ENCODE measurements at places on chromosomes 7 and 10.

- DNase-seq, result no peak
Measured at GRCh38 chr7:137999496-138000080, 2.3 kb downstream of the CREB3L2 start.

- peak; percentile 54 for DNase-seq
Measured at GRCh38 chr7:120792091-120792860, 65.7 kb downstream of the TSPAN12 start.

DNA sequence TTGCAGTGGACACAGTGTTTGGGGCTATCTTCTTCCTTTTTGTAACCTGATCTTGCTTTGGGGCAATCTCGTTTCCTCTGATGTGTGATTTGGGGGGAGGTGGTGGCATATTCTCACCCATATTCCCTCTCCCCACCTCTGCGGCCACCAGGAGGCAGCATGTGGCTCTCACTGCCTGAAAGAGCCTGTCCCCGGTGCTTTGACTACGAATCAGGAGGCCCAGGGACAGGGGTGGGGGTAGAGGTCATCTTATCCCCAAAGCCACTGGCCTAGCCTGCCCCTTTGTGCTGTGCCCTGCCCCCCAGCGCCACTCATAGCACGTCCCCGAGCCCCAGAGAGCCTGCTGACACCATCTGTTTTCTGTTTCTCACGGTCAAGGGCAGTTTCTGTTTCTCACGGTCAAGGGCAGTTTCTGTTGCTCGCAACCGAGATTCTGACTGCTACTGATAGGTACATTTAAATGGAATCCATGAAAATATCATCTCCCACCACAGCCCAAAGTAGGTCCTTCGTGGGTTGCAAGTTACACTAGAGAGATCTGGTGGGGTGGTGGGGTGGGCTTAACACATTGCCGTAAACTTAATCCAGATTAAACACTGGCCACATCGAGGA is 28.2 kb downstream of the PHYH start:
- peak; percentile 33 for DNase-seq

GRCh38 chr7:151540146-151540545 is 20.5 kb upstream of the RHEB start:
- DNase-seq, result no peak

GRCh38 chr7:132333301-132333700 is 243.0 kb downstream of the PLXNA4 start:
- no peak for DNase-seq

DNA sequence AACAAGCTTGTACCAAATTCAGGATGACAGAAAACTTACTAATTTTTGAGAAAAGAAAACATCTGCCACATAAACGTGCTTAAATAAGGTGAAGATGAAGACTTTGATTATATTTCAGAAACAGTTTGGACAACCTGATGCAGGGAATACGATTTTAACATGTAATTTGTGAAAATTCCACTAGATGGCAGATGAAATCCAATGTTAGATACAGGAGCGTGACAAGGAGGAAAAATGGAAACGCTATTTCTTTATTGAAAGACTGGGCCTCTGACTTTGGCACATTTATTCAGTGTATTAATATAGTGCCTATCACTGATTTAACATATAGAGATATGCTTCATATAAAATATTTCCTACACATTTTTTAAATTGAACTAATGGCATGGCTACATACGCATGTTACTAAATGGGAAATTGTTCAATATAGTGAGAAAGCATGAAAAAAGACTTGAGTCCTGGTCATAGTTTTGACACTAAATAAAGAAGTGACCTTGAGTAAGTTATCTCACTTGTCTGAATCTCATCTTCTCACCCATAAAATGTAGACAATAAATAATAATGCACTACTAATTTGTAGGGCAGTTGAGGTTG is 60.7 kb downstream of the CD36 start:
- peak; percentile 46 for DNase-seq

- DNase-seq, result peak; percentile 11
Measured at GRCh38 chr10:95877881-95878280, 29.9 kb upstream of the CC2D2B start.

- no peak for DNase-seq
Measured at GRCh38 chr7:90668992-90669391, 72.9 kb downstream of the CDK14 start.

DNA sequence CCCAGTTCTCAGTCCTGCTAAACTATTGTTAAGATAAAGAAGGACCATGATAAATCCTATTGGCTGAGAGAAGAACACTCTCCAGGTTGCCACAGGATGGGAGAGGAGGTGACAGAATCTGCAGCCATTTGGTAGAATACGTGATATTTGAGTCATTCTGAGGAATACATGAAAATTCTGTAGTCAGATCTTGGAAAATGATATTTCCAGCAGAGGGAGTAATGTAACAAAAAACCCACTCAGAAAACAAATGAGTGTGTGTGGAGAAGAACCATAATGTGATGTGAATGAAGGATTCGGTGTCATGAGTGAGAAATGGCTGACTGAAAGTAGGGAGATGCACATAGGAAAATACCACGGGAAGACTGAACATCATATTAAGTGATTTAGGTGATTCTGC is 128.5 kb upstream of the PFKP start:
- no peak for DNase-seq

- DNase-seq, result no peak
Measured at GRCh38 chr7:157445956-157446295, 109.1 kb downstream of the DNAJB6 start.

DNA sequence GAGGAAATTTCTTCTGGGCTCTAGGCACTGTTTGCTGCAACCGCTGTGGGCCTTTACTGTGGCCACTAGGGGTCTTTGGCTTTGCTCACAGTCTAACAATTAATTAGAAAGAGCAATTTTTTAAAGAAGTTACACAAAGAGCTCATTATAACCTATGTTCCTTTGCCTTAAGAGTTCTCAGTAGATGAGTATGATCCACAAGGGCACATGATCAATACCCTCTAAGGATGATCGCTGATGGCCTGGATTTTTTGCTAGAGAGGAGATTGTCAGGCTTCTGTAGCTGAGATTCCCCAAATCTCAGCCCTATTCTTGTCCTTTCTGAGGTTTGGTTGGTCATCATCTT is 80.8 kb upstream of the RHOBTB1 start:
- no peak for DNase-seq

DNA sequence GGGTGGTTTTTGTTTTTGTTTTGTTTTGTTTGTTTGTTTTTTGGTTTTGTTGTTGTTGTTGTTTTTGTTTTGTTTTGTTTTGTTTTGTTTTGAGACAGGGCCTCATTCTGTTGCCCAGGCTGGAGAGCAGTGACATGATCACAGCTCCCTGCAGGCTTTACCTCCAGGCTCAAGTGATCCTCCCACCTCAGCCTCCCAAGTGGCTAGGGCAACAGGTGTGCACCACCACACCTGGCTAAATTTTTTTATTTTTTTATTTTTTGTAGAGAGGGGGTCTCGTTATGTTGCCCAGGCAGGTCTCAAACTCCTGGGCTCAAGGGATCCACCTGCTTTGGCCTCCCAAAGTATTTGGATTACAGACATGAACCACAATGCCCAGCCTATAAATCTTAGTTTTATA is 115.9 kb upstream of the NFE2L3 start:
- DNase-seq, result no peak

DNA sequence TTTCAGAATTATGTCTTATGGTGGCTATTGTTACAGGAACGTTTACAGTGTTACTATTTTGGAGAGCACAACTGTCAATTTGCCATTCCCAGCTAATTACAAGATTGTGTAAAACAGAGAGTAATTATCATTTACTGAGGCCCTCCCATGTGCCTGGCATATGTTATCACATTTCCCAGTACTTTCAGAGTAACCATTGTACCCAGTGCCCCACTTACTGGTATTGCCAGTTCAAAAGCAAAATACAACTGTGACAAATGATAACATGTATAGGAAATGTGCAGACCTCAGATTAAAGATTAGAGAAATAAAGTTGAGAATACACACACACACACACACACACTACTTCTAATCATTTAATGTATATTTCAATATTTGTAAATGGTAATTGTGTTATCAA is 572.5 kb downstream of the POM121L12 start:
- no peak for DNase-seq

DNA sequence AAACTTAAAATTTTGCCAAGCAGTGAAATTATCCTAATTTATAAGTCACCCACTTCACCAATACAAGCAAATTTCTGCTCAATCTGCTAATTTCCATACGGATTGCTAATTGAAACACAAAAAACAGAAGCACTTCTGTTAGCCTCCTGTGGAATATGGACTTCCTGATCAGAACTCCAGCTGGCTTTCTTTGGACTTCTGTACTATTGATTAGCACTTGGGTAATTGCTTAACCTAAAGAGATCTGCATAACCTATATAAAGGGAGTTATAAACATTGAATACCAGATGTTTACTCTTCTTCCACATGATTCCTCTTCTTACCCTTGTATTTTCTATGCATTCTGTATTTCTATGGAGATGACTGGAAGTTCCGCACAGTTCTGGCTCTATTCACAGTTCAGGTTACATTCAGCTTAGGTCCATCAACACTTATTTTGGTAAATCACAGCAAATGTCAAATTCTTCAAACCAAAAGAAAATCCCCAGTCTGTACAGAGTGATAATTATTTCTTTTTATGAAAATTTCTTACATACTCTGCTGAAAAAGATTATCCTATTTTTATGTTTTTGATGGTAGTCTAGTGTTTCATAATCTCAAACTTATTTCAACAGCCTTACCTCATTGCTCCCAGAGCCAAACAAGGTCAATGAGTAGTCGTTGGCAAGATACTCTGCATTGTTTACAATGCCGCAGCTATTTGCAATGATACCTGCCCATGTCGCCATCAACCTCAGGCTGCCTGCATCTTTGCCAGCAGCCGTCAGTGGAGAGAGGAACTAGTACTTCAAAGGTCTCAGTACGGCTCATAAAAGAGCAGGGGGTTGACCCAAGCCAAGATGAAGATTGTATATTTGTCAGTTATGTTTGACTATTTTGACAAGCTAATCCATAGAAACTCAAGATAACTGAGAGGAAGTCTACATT is 225.6 kb downstream of the AHR start:
- no peak for DNase-seq

DNA sequence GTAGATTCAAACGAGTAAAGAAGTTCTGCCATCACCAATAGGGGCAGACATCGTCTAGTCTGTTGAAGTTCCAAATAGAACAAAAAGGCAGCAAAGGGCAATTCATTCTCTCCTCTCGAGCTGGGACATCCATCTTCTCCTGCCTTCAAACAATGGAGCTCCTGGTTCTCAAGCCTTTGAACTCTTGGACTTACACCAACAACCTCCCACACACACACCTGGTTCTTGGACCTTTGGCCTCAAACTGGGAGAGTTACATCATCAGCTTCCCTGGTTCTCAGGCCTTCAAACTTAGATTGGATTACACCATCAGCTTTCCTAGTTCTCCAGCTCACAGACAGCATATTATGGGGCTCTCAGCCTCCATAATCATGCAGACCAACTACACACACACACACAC is 9.8 kb upstream of the GIMAP5 start:
- DNase-seq, result no peak

GRCh38 chr7:35544028-35544742 is 150.8 kb downstream of the HERPUD2 start:
- no peak for DNase-seq

- peak; percentile 6 for DNase-seq
Measured at GRCh38 chr7:117673839-117674238, 194.0 kb downstream of the CFTR start.

GRCh38 chr7:12450615-12451014 is 47.0 kb upstream of the VWDE start:
- DNase-seq, result no peak

DNA sequence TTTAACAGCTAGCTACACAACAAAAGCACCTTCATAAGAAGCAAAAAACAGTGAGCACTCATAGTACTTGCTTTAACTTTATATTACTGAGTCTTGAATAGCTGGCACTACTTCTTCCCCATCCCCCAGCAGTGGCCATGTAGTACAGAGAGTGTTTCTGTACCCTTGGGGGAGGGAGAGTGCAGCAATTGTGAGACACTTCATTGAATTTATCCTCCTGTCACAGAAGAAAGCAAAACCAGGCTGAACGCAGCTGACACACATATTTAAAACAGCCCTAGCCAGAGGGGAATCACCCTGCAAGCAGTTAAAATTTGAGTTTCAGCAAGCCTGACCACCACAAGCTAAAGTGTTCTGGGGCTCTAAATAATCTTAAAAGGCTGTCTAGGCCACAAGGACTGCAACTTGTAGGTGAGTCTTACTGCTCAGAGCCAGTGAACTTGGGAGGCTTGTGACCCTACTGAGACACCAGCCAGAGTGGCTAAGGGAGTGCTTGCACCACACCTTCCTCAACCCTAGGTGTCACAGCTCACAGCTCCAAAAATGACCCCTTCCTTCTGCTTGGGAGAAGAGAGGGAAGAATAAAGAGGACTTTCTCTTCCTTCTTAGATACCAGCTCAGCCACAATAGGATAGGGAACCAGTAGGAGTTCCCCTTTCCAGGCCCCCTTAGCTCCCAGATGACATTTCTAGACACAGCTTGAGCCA is 97.7 kb upstream of the MEOX2 start:
- DNase-seq, result no peak

DNA sequence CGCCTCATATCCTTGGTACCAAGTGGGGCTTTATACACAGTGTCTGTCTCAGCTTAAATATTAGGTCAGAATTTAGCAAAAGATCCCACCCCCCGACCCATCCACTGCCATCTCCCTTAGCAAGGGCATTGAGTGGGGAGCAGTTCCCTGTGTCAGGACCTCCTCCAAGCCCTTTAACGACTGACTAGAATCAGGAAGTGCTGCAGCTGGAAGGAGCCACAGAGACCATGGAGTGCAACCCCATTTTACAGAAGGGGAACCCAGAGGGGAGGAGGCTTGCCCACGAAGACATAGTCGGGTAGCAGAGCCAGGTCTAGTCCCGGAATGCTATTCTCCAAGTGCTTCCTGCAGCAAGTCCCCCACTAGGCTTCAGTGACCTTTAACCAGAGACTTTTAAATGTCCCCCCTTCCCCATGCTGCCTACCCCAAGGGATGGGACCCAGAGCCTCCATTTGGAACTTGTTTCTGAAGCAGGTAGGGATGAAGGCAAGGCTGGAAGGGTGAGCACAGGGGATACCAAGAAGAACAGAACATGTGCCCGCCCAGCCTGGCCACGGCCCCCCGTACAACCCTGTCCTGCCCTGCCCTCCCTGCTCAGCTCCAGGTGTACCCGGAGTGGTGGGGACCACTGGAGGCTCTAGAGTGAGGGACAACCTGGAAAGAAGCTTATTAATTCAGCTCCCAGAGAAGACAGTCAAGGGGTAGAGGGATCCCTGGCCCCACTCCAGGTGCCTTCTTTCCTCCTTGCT is 41.3 kb downstream of the C10orf105 start:
- DNase-seq, result no peak

- DNase-seq, result no peak
Measured at GRCh38 chr10:77383861-77384553, 253.6 kb downstream of the KCNMA1 start.

DNA sequence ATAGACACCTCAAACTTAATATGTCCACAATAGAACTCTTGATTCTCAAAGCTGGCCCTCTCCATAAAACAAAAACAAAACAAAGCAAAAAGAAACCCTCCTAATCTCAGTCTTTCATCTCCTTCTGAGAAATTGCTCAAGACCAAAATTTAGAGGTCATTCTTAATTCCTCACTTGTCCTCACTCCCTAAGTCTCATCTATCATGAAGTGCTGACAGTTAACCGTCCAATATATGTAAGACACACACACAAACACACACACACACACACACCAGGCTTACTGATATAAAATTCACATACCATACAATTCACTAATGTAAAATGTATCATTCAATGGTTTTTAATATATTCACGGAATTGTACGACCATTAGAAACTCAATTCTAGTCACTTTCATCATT is 17.0 kb upstream of the SVIL start:
- no peak for DNase-seq
